ENCODE measurements at places on chromosomes 16 and 17.
A peak's percentile ranks its signal among the peaks of the same experiment; 100 is the strongest.

DNA sequence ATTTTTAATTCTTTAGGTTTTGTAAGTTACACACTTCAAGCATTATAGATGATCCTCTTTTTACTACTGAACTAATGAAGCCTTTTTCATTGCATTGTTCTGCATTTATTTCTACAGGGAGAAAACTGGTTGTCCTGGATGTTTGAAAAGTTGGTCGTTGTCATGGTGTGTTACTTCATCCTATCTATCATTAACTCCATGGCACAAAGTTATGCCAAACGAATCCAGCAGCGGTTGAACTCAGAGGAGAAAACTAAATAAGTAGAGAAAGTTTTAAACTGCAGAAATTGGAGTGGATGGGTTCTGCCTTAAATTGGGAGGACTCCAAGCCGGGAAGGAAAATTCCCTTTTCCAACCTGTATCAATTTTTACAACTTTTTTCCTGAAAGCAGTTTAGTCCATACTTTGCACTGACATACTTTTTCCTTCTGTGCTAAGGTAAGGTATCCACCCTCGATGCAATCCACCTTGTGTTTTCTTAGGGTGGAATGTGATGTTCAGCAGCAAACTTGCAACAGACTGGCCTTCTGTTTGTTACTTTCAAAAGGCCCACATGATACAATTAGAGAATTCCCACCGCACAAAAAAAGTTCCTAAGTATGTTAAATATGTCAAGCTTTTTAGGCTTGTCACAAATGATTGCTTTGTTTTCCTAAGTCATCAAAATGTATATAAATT is 53.0 kb downstream of the TUBD1 start:
- H3K4me1 ChIP-seq = peaks cover 49% of the 10 kb centered on the region
- H3K4me3 ChIP-seq = peak overlapping the region; percentile 93
- H3K36me3 ChIP-seq = peaks cover 57% of the 10 kb centered on the region

DNA sequence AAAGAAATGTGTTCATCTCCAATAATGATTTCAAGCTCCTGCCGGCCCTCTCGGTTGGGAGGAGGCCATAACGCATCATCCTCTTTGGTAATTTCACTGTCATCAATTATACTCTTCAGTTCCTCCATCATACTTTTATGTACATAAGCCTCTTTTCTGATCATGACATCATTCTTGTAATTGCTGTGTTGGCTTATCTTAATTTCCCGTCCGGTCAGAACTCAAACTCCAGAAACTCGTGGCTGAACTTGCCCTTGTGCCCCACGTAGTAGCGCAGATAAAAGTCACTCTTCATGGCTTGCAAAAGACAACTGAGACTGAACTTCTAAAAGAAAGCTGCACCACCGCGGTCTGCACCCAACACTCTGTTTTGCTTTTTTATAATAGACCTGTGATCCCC is 13.6 kb downstream of the TMEM220 start:
- H3K27ac ChIP-seq = no peak overlapping the region
- DNase-seq = no peak
- no peak overlapping the region for H3K4me3 ChIP-seq
- no peaks in the 10 kb centered on the region for H3K4me1 ChIP-seq
- no peaks in the 10 kb centered on the region for H3K27me3 ChIP-seq

DNA sequence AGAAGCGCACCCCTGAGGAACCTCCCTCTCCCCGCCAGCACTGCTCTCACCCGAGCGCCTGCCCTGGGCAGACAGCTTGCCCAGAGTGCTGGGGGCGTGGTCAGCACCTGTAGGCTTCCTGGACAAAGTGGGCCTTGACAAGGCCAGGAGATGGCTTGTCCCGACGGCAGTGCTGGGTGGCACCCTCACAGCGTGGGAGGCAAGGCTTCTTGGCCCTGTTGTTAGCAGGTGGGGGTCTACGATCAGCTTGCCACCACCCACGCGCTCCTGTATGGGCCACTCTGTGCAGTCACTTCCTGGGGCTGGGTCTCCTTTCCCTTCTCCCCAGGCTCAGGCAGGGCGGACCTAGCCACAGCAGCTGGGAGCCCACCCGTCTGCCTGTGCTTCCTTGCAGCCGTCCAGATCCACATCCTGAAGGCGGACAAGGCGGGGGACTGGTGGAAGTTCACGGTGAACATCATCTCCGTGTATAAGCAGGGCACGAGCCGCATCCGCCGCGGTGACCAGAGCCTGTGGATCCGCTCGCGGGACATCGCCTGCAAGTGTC is 218.0 kb downstream of the NTN1 start:
- no peak for DNase-seq
- no peak overlapping the region for H3K27ac ChIP-seq
- no peaks in the 10 kb centered on the region for H3K36me3 ChIP-seq
- H3K27me3 ChIP-seq = no peaks in the 10 kb centered on the region
- H3K4me1 ChIP-seq = peaks cover 17% of the 10 kb centered on the region

GRCh38 chr16:69922200-69922599 is 28.9 kb upstream of the CLEC18A start:
- no peaks in the 10 kb centered on the region for H3K27me3 ChIP-seq
- no peak overlapping the region for H3K27ac ChIP-seq
- H3K4me3 ChIP-seq = no peak overlapping the region
- no peaks in the 10 kb centered on the region for H3K4me1 ChIP-seq
- H3K36me3 ChIP-seq = peaks cover 5% of the 10 kb centered on the region

DNA sequence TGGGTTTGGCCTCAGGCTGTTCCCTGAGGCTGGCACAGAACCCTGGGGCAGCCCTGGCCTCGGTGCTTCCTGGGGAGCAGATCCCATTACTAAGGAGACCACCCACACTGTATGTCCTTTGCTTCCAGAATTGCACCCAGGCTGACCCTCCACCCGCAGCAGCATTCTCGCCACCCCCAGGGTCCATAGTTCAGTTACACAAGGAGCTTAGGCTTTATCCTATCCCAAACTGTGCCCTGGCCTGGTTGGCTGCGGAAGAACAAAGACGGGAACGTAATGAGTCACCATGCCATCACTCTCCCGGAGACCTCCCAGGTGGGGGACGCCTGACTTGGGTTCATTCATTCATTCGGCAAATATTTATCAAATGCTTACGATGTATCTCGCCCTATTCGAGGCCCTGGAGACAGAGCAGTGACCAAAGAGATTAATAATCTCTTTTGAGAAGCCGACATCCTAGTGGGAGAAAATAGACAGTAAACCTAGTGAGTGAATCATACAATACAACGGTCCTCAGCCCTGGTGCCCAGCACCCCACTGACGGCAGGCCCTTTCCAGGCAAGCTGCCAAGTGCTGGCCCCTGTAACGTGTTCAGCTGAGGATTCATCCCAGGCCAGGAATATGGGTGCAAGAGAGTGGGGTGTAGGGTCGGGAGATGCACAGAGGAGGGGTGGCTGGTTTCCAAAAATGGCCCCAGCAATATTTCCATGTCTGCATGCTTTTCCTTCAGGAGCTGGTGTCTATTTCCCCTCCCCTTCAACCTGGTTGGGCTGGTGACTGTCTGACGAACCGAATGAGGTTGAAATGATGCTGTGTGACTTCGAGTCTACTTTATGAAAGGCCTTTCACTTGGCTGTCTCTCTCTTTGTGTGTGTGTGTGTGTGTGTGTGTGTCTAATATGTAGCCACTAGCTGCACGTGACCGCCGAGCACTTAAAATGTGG is 134.2 kb downstream of the MGAT5B start:
- H3K36me3 ChIP-seq = no peaks in the 10 kb centered on the region
- no peak overlapping the region for H3K27ac ChIP-seq
- DNase-seq = no peak
- H3K4me1 ChIP-seq = peaks cover 24% of the 10 kb centered on the region

GRCh38 chr16:54165174-54165911 is 121.2 kb downstream of the IRX3 start:
- H3K27ac ChIP-seq = no peak overlapping the region
- H3K4me3 ChIP-seq = no peak overlapping the region
- peaks cover under 1% of the 10 kb centered on the region for H3K27me3 ChIP-seq
- no peak for DNase-seq
- H3K36me3 ChIP-seq = no peaks in the 10 kb centered on the region

DNA sequence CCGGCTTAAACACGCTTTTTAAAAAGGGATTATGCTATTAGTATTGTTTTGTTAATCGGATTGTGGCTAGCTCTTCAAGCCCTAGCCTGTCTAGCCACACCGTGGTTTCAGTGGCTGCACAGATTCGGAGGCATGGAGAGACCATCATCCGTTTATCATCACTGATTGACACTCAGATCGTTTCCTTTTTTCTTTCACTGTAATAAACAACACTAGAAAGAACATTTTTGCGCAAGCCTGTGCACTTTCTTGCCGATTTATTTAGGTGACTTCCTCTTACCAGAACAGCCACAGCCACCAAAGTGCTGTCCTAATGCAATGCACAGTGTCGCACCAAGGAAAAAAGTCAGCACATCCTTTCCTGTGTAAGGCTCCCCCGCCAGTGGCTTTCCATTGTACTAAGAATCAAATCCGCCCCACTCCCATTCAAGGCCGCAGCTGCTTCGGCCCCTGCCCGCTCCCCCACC is 78.2 kb downstream of the CRISPLD2 start:
- no peaks in the 10 kb centered on the region for H3K36me3 ChIP-seq
- no peak overlapping the region for H3K4me3 ChIP-seq
- no peak for DNase-seq
- peaks cover 6% of the 10 kb centered on the region for H3K4me1 ChIP-seq

DNA sequence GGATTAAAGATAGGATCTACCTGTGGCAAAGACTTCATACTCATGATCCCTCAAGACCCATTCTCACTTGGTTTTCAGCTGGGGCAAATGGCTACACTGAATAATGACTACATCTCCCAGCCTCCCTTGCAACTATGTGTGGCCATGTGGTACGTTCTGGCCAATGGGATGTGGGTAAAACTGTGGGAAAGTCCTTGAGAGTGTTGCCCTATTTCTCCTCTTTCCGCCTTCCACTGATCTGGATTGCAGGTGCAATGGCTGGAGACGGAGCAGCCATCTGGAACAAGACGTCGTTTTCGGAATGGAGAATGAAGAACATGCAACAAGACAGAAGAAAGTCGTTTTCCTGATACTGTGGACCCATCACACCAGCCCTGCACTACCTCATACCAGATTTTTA is 48.5 kb downstream of the HAPSTR1 start:
- H3K4me1 ChIP-seq = peaks cover 26% of the 10 kb centered on the region
- DNase-seq = no peak
- H3K36me3 ChIP-seq = no peaks in the 10 kb centered on the region
- H3K27me3 ChIP-seq = peaks cover 2% of the 10 kb centered on the region

DNA sequence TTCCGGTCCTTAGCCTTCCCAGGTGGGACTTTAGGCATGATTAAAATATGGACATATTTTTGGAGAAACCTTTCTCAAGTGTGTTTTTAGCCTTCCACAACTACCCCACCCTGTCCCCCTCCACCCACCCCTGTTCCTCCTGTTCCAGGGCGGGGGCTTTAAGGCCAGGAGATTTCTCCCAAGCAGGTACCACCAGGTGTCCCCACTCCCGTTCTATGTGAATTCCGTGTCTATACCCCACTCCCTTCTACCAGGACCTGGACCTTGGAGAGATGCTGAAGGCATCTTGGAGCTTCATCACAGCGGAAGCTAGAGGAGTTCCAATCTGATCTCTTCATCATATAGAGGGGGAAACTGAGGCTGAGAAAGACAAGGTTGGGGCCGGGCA is 9.7 kb downstream of the CA4 start:
- peaks cover 3% of the 10 kb centered on the region for H3K4me1 ChIP-seq
- DNase-seq = no peak
- H3K27me3 ChIP-seq = peaks cover 8% of the 10 kb centered on the region
- no peaks in the 10 kb centered on the region for H3K36me3 ChIP-seq
- H3K4me3 ChIP-seq = no peak overlapping the region
- no peak overlapping the region for H3K27ac ChIP-seq

GRCh38 chr17:78933025-78933958 is 8.1 kb upstream of the TIMP2 start:
- H3K36me3 ChIP-seq = no peaks in the 10 kb centered on the region
- DNase-seq = peak; percentile 61
- peak overlapping the region; percentile 78 for H3K27ac ChIP-seq
- no peak overlapping the region for H3K4me3 ChIP-seq

- no peak overlapping the region for H3K4me3 ChIP-seq
- H3K27me3 ChIP-seq = peaks cover 6% of the 10 kb centered on the region
- DNase-seq = no peak
- H3K27ac ChIP-seq = no peak overlapping the region
- H3K36me3 ChIP-seq = no peaks in the 10 kb centered on the region
- H3K4me1 ChIP-seq = no peaks in the 10 kb centered on the region
These were observed 28.0 kb downstream of the CRHR1 start for GRCh38 chr17:45812102-45812501.

DNA sequence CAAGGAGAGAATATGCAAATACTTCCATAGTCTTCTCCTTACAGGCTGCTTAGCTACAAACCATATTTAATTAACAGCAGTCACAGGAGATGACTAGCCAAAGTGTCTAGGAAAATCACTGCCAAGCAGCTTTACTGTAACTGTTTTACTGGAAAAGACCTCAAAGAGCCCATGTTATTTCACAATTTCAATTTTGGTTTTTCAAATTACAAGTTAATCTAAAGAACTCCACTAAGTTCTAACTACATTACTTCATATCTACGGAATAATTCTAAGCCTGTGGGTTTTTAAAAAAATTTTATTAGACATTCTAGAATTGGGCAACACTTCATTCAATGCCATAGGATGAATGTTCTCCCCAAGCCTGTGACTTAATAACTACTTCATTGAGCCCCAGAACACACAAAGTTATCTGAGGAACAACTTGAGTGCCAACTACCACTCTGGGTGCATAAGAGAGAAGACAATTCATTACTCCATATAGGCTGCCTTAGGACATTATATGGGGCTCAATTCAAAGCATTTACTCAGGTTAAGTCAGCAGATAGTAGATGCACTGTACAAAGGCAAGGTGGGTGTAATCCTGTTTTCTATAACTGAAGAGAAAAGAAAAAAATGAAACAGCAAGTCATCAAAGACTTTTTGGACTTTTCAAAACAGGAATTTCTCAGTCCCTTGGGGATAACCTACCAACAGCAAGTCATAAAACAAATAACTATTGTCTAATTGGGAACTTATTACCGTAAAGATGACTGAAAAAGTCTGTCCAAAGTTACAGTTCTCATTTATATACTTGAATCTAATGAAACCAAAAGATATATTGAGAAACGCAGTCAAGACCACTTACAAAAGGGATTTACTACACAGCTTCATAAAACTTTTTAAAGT is 33.0 kb downstream of the STAT3 start:
- no peak for DNase-seq
- peaks cover 6% of the 10 kb centered on the region for H3K36me3 ChIP-seq
- no peaks in the 10 kb centered on the region for H3K27me3 ChIP-seq
- no peak overlapping the region for H3K27ac ChIP-seq
- no peak overlapping the region for H3K4me3 ChIP-seq
- peaks cover 34% of the 10 kb centered on the region for H3K4me1 ChIP-seq

DNA sequence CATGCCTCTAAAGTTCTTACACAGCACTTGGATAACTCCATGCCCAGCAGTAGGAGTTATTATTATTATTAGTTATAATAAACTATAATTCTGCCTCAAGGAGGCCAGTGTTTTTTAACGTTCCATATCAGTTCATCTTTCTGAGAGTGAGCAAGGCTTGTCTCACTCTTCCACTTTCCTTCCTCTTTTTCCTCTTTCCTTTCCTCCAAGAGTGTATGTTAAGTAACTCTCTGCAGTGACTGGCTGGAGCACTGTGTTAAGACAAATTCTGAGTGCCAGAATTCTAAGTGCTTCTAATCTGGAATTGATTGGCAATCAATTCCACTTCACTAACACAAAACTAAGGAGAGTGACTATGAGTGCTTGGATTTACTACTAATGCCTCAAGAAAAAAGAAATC is 16.4 kb downstream of the CLEC19A start:
- no peaks in the 10 kb centered on the region for H3K27me3 ChIP-seq
- DNase-seq = no peak
- H3K36me3 ChIP-seq = no peaks in the 10 kb centered on the region

- peaks cover 27% of the 10 kb centered on the region for H3K4me1 ChIP-seq
- no peak overlapping the region for H3K4me3 ChIP-seq
- H3K27ac ChIP-seq = no peak overlapping the region
- no peaks in the 10 kb centered on the region for H3K36me3 ChIP-seq
These were observed 28.8 kb downstream of the ACTG1 start for GRCh38 chr17:81483862-81484194.

Data from activated CD8-positive, alpha-beta T cell treated with anti-CD3 and anti-CD28 coated beads, Interleukin-2, amount 10 ng/mL, durations not matched to agents 7 days and 5 days (primary cell).